ENCODE measurements at places on chromosomes 5 and 9.

DNA sequence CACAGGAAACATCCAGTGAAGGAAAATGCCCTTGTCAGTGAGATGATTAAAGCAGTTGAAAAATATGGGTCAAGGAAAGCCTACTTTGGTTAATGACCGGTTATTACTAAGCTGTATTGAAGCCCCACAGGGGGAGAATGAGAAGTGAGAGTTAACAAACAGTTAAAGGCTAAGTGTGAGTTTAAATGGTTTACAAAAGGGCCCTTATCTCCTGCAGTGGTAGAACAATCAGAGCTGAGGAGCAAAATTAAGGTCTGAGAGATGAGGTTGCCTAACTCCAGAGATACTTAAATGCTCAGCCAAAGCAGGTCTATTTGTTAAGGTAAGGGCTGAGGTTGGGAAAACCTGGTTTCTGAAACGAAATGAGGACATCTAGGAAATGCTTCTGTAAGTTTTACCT is 75.1 kb upstream of the FER start:
- no peaks in the 10 kb centered on the region for H3K27me3 ChIP-seq
- H3K4me3 ChIP-seq = no peak overlapping the region
- H3K36me3 ChIP-seq = no peaks in the 10 kb centered on the region
- no peak overlapping the region for H3K27ac ChIP-seq

GRCh38 chr5:76477061-76477460 is 74.0 kb downstream of the IQGAP2 start:
- no peaks in the 10 kb centered on the region for H3K27me3 ChIP-seq
- H3K27ac ChIP-seq = no peak overlapping the region
- H3K36me3 ChIP-seq = no peaks in the 10 kb centered on the region
- H3K4me3 ChIP-seq = no peak overlapping the region
- H3K4me1 ChIP-seq = peaks cover 23% of the 10 kb centered on the region

DNA sequence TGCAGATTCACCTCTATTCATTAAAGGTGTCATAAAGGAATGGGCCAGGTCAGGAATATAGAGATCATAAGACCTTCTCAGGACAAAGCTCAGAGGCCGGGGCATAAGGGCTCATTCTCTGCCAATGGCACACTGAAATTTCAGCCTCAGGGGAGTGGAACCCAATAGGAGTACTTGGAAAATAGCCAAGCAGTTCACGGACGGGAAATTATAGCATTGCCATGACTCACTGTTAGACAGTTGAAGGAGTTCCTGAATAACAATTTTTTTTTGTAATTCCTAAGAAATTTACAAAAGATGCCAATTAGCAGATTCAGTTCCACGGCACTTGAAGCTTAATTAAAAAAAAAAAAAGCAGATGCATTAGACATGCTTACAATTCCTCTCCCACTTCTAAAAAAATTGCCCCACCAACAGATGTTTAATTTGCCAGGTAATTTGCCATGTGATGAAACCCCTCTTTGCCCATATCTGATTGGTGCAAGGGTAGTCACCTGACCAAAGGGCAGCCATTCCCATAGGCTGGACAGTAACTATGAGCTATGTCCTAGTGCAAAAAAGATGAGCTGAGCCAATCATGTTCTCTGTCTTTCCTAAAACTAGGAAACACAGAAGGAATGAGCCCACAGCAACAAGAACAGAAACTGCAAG is 58.6 kb downstream of the PTCD2 start:
- no peaks in the 10 kb centered on the region for H3K36me3 ChIP-seq
- DNase-seq = no peak
- H3K4me1 ChIP-seq = no peaks in the 10 kb centered on the region
- H3K27ac ChIP-seq = no peak overlapping the region
- no peak overlapping the region for H3K4me3 ChIP-seq

- no peaks in the 10 kb centered on the region for H3K36me3 ChIP-seq
- H3K27ac ChIP-seq = no peak overlapping the region
- H3K27me3 ChIP-seq = no peaks in the 10 kb centered on the region
- peaks cover 4% of the 10 kb centered on the region for H3K4me1 ChIP-seq
- DNase-seq = no peak
Measured at GRCh38 chr5:132024789-132025402, 13.4 kb upstream of the ACSL6 start.

DNA sequence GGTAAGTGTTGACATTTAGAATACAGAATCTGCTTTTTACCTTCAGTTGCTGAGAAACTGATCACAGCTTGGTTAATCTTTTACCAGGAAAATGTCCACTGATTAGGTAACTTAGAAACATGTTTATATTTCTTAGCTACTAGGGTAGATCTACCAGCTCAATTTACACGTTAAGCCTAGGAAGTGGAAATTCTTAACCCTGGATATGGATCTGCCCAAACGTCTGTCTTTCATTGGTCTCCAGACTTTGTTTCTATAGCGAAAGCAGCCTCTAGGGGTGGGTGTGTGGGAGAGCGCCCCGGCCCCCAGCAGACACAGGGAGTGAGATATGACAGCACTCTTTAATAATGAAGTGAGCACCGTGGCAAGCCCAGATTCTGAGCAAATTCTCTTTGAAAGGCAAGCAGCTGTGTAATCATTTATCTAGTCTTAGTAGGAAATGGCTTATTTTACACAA is 141.6 kb upstream of the ZNF608 start:
- no peak for DNase-seq
- H3K36me3 ChIP-seq = no peaks in the 10 kb centered on the region
- no peaks in the 10 kb centered on the region for H3K27me3 ChIP-seq

DNA sequence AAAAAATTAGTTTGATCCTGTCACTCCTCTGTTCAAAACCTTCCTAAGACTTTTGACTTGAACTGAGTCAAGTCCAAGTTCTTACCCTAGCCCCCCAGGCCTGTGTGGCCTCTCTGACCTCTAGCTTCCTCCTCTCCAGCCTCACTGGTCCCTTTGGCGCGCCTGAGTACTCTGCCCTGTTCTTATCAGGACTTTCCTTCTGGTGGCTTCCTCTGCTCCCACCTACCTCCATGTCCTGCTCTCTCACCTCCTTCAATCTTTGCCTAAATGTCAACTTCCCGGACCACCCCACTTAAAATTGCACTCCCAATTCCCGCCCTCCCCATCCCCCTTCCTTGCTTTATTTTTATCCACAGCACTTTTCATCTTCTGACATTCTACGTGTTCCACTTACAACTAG is 526.1 kb upstream of the KLF4 start:
- H3K4me3 ChIP-seq = no peak overlapping the region
- H3K27me3 ChIP-seq = no peaks in the 10 kb centered on the region
- H3K27ac ChIP-seq = no peak overlapping the region

DNA sequence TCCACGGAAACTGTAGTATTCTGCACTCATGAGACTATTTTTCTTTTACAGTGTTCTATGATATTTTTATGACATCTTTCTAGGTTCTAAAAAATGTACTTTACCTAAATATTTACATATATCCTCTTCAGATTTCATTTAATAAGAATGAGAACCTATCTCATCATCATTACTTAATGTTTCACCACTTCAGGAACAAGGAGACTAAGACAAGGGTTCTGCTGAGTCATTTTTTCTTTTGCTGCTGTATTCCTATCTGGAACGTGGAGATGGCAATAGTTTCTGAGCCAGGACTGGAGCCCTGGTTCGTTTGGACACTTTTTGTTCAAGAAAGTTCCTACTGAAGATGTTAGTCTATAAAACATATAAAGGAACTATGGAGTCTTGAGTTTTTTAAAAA is 258.2 kb upstream of the MAP3K1 start:
- DNase-seq = no peak
- H3K27ac ChIP-seq = no peak overlapping the region
- H3K36me3 ChIP-seq = no peaks in the 10 kb centered on the region
- H3K4me1 ChIP-seq = no peaks in the 10 kb centered on the region
- no peaks in the 10 kb centered on the region for H3K27me3 ChIP-seq
- no peak overlapping the region for H3K4me3 ChIP-seq

DNA sequence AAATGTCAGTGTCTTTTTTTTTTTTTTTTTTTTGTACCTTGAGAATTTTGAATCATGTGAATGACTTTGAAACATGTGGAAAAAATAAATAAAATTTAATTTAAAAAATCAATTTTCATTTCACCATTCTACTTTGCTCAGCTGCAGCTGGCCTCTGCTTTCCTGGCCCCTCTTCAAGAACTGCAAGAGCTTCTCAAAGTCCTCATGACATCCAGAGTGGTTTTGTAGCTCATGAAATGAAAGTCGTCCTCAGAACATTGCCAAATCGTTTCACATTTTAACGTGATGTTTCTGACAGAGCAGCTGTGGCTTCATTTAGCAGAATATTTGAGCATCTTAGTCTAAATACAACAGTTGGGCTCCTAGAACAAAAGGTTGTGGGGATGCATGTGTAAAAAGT is 47.9 kb upstream of the TMEM215 start:
- no peaks in the 10 kb centered on the region for H3K4me1 ChIP-seq
- H3K4me3 ChIP-seq = no peak overlapping the region
- no peak overlapping the region for H3K27ac ChIP-seq
- peaks cover 4% of the 10 kb centered on the region for H3K27me3 ChIP-seq
- no peak for DNase-seq
- H3K36me3 ChIP-seq = no peaks in the 10 kb centered on the region

- DNase-seq = no peak
- H3K36me3 ChIP-seq = no peaks in the 10 kb centered on the region
- no peaks in the 10 kb centered on the region for H3K4me1 ChIP-seq
Measured at GRCh38 chr5:157464519-157465171, 4.6 kb downstream of the NIPAL4 start.

- no peaks in the 10 kb centered on the region for H3K36me3 ChIP-seq
- no peak overlapping the region for H3K27ac ChIP-seq
- no peaks in the 10 kb centered on the region for H3K4me1 ChIP-seq
- no peak for DNase-seq
Measured at GRCh38 chr9:86405926-86406325, 51.7 kb upstream of the TUT7 start.

DNA sequence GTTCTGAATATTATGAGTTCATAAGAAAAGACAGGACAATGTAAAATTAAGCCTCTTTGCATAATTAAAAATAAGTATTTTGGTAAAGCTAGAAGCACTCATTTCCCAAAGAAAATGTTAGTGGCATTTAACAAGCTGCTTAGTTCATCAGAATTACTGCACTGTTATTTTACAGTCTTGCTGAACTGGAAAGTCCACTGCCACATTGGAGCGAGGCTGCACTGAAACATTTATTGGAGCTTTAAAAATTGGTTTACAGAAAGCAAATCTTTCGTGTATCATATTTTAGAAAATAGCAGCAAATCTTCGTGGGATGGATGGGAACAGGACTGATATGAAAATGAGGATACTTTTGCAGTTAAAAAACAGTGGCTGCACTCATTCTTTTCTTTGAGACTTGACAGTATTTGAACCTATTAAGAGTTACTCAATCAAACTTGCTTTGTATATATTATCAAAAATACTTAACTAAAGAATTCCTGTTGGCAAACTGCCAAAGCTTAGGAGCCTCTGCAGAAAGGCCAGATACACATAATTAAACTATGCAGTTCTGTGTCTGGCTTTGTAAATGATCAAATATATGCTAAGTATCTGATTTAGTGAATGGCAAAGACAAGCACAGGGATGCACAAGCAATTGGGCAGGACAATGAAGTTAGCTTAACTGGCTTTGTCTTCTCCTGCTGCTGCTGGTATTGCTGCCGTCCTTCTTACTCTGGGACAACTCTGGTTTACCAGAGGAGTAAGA is 16.5 kb upstream of the FBXL7 start:
- no peak for DNase-seq
- H3K36me3 ChIP-seq = no peaks in the 10 kb centered on the region
- H3K4me3 ChIP-seq = no peak overlapping the region
- H3K4me1 ChIP-seq = no peaks in the 10 kb centered on the region

GRCh38 chr5:96963267-96963666 is 27.4 kb downstream of the LNPEP start:
- H3K4me3 ChIP-seq = no peak overlapping the region
- H3K27ac ChIP-seq = peak overlapping the region; percentile 40
- no peaks in the 10 kb centered on the region for H3K27me3 ChIP-seq
- no peak for DNase-seq

- DNase-seq = no peak
- no peaks in the 10 kb centered on the region for H3K4me1 ChIP-seq
- H3K27me3 ChIP-seq = no peaks in the 10 kb centered on the region
- no peaks in the 10 kb centered on the region for H3K36me3 ChIP-seq
- H3K4me3 ChIP-seq = no peak overlapping the region
Measured at GRCh38 chr5:143920772-143921171, 108.8 kb downstream of the HMHB1 start.

DNA sequence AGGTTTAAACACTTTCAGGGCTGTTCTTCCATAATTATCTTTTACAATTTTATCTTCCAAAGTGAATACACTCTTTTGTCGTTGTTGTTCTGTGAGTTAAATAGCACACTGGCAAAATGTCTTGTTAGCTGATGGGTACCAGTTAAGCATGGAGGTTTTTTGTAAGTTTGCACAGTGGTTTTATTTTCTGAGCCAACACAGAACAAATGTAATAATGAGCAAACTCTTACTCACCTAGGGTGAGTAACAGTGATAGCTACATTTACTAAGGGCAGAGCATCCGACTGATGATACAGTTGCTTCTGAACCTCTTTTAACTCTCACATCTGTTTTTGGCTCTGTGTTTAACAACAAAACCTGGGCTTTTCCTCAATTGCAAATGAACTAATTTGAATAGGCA is 103.2 kb downstream of the CTNND2 start:
- no peaks in the 10 kb centered on the region for H3K27me3 ChIP-seq
- no peak overlapping the region for H3K27ac ChIP-seq
- H3K36me3 ChIP-seq = no peaks in the 10 kb centered on the region
- no peaks in the 10 kb centered on the region for H3K4me1 ChIP-seq
- H3K4me3 ChIP-seq = no peak overlapping the region

GRCh38 chr9:83280268-83280667 is 217.3 kb upstream of the RASEF start:
- no peak overlapping the region for H3K4me3 ChIP-seq
- H3K27ac ChIP-seq = no peak overlapping the region
- no peaks in the 10 kb centered on the region for H3K4me1 ChIP-seq
- no peaks in the 10 kb centered on the region for H3K36me3 ChIP-seq

GRCh38 chr5:32098890-32099310 is 75.2 kb downstream of the GOLPH3 start:
- H3K4me3 ChIP-seq = no peak overlapping the region
- H3K27me3 ChIP-seq = no peaks in the 10 kb centered on the region
- H3K4me1 ChIP-seq = no peaks in the 10 kb centered on the region
- no peak overlapping the region for H3K27ac ChIP-seq
- H3K36me3 ChIP-seq = no peaks in the 10 kb centered on the region
- DNase-seq = no peak

GRCh38 chr5:174118823-174119467 is 73.4 kb downstream of the NSG2 start:
- no peaks in the 10 kb centered on the region for H3K36me3 ChIP-seq
- no peak for DNase-seq
- H3K27me3 ChIP-seq = peaks cover 2% of the 10 kb centered on the region
- H3K4me1 ChIP-seq = no peaks in the 10 kb centered on the region
- no peak overlapping the region for H3K27ac ChIP-seq

GRCh38 chr5:72133212-72133990 is 26.1 kb downstream of the MAP1B start:
- DNase-seq = no peak
- H3K27ac ChIP-seq = no peak overlapping the region
- peaks cover 15% of the 10 kb centered on the region for H3K27me3 ChIP-seq
- H3K4me3 ChIP-seq = no peak overlapping the region
- no peaks in the 10 kb centered on the region for H3K36me3 ChIP-seq

- no peak overlapping the region for H3K27ac ChIP-seq
- no peak overlapping the region for H3K4me3 ChIP-seq
- no peak for DNase-seq
- no peaks in the 10 kb centered on the region for H3K36me3 ChIP-seq
Measured at GRCh38 chr5:1175015-1175414, 26.4 kb upstream of the SLC6A19 start.

- no peak for DNase-seq
- H3K36me3 ChIP-seq = no peaks in the 10 kb centered on the region
- no peaks in the 10 kb centered on the region for H3K27me3 ChIP-seq
Measured at GRCh38 chr9:26975728-26976707, 19.8 kb downstream of the IFT74 start.
